ENCODE measurements at places on chromosomes 12 and 14.

GRCh38 chr14:95545515-95546168 is 10.8 kb downstream of the GLRX5 start:
- DNase-seq: no peak

- DNase-seq: no peak
Observed at GRCh38 chr12:118302053-118302452, 70.7 kb downstream of the TAOK3 start.

GRCh38 chr12:38961683-38962082 is 56.3 kb upstream of the CPNE8 start:
- no peak for DNase-seq

- DNase-seq: no peak
Observed at GRCh38 chr12:18552829-18553228, 185.0 kb downstream of the PLCZ1 start.

GRCh38 chr12:95055057-95055456 is 18.4 kb downstream of the NR2C1 start:
- DNase-seq: no peak

DNA sequence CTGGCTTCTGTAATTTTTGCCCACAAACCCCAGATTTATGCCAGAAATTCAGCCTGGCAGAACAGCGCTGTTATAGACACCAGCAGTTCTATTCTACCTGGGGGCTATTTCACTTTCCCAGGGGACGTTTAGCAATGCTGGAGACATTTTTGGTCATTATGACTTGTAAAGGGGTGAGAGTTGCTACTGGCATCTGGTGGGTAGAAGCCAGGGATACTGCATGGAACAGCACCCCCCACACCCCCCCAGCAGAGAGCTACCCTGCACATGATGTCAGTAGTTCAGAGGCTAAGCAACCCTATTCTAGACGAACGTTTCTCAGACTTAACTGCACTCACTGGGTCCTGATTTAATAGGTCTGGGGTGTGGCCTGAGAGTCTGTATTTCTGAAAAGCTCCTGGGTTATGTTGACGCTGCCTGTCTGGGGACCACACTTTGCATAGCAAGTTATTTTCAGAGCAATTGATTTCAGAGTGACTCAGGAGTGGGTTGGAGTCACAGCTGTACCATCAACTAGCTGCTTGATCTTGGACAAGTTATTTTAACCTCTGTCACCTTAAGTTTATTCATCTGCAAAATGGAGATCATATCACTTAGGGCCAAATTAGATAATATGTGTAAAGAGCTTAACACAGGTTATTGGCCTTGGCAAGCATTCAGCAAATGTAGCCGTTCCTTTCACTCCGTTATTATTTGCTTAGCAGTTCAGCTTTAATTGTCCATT is 48.5 kb downstream of the CHST11 start:
- DNase-seq: no peak

DNA sequence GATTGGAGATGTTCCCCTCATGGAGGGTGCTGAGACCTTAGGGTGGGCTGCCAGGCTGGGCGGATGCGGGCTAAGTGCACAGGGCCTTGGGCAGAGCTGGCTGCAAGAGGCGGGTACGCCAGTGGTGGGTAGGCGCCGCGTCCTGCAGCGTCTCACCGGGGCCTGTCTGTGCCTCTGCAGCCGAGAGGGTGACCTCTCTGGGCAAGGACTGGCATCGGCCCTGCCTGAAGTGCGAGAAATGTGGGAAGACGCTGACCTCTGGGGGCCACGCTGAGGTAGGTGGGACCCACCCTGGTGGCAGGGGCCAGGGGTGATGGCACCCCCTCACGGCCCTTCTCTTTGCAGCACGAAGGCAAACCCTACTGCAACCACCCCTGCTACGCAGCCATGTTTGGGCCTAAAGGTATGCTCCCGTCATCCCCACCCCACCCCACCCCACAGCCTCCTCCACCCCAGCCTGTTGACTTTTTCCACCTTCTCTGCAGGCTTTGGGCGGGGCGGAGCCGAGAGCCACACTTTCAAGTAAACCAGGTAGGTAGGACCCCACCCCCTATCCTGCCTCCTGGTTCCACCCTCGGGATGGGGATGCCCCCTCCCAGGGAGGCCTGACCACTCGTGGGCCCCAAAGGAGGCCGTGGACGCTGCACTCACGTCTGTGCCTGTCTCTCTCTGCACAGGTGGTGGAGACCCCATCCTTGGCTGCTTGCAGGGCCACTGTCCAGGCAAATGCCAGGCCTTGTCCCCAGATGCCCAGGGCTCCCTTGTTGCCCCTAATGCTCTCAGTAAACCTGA is 1.5 kb downstream of the CRIP1 start:
- no peak for DNase-seq

GRCh38 chr12:100956311-100956852 is 161.8 kb downstream of the ANO4 start:
- no peak for DNase-seq

DNA sequence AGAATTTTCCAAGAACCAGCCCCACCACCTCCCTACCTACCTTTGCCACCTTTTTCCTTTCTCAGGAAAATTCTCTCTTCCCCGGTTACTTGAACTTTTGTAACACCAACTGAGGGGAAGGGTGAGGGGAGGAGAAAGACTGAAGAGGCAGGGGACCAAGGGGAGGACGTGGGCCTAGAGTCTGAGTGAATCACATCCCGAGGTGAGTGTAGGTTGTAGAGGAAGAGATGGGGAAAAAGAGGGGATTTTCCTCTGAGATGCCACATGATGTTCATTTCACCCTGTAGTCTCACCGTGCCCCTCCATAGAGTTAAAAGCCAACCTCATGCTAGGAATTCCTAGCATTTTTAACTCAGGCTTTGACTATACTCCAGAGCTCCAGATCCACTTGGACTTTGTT is 311.8 kb downstream of the RPAP3 start:
- no peak for DNase-seq
